GM19239 (cell line): ENCODE measurements at places on chromosomes 3 and 15.

- DNase-seq = no peak
Observed at GRCh38 chr3:46930166-46930944, 46.2 kb downstream of the CCDC12 start.

- no peak for DNase-seq
Observed at GRCh38 chr3:47407896-47408838, 27.3 kb downstream of the PTPN23 start.

- no peak for DNase-seq
Observed at GRCh38 chr3:154182322-154182922, 61.2 kb downstream of the ARHGEF26 start.

- DNase-seq = no peak
Observed at GRCh38 chr3:59919586-59919985, 869.8 kb upstream of the CFAP20DC start.

- no peak for DNase-seq
Observed at GRCh38 chr3:184872200-184872599, 60.2 kb downstream of the VPS8 start.

- no peak for DNase-seq
Observed at GRCh38 chr3:184741798-184742675, 30.2 kb upstream of the MAGEF1 start.

DNA sequence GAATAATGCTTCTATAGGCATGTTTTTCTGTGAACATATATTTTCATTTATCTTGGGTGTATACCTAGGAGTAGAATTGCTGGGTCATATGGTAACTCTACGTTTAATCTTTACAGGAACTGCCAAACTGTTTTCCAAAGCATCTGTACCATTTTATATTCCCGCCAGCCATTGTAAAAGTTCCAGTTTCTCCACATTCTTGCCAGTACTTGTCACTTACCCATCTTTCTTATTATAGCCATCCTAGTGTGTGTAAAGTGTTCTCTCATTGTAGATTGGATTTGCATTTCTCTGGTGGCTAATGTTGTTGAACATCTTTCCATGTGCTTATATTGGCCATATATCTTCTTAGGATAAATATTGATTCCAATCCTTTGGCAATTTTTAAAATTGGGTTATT, 31.2 kb upstream of the CFAP20DC start:
- no peak for DNase-seq

- no peak for DNase-seq
Observed at GRCh38 chr3:28042095-28042635, 199.3 kb upstream of the CMC1 start.

DNA sequence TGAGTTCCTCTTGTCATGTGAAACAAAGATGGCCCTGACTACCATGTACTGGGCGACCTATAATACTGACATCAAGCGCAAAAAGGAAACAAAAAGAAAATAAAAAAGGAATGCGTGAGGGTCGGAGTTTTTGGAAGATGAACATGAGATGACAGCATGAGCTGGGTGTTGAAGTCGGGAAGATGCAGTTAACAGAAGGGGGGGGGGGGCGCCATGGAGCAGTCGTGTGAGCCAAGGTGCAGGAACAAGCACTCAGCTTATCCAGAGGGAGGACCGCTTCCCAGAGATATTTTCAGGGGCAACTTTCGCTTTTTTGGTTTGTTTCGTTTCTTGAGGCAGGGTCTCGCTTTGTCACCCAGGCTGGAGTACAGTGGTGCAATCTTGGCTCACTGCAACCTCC, 110.2 kb downstream of the RORA start:
- no peak for DNase-seq

GRCh38 chr15:49313650-49314049, 109.4 kb upstream of the FGF7 start:
- no peak for DNase-seq

GRCh38 chr3:50230794-50231125, 5.2 kb upstream of the GNAI2 start:
- DNase-seq = no peak

- DNase-seq = no peak
Observed at GRCh38 chr15:26521691-26522198, 251.1 kb downstream of the GABRB3 start.

- no peak for DNase-seq
Observed at GRCh38 chr15:98683831-98684230, 35.5 kb downstream of the IGF1R start.

- DNase-seq = no peak
Observed at GRCh38 chr3:134713671-134714070, 62.8 kb upstream of the KY start.

DNA sequence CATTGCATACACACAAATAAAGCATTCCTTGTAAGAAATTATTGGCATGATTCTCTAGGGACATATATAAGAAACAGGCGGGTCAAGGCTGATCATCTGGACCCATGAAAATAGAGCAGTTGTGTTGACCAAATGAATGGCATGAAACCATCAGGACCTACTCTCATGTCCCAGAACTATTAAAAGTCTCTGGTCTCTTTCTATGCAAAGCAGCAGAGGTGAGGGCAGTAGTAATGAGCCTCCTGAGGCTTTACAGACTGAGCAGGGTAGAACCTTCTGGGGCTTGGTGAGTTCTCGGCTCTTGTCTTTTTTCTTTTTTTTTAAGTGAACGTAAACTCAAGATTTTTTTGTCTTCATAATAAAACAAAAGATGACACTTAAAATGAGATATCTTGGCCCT, 9.3 kb downstream of the GLDN start:
- DNase-seq = no peak

DNA sequence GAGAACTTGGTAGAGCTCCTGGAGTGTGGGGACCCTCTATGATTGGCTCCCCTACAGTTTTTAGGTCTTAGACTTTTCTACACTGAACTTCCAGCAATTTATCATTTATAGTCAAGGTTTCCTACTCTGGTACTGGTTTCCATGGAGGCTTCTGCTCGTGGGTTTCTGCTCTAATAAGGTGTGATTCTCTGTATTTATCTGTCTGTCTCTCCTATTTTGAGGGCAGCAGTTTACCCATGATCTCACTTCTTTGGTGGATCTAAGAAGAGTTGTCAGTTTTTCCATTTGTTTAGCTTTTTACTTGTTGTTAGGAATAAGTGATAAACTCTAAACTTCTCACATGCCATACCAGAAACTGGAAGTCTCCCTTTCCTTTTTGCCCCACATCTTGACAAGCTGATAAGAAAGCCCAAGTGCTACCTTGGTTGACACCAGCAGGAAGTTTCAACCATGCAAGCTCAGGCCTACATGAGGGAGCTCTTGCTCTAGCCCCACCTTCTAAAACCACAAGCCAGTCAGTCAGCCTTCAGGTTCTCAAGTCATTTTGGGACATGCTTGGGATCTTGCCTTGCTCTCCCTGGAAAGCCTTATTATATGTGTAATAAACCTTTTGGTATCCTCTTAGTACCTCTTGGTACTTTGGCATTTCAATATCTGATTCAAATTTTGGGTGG, 10.0 kb downstream of the TIMMDC1 start:
- DNase-seq = no peak

DNA sequence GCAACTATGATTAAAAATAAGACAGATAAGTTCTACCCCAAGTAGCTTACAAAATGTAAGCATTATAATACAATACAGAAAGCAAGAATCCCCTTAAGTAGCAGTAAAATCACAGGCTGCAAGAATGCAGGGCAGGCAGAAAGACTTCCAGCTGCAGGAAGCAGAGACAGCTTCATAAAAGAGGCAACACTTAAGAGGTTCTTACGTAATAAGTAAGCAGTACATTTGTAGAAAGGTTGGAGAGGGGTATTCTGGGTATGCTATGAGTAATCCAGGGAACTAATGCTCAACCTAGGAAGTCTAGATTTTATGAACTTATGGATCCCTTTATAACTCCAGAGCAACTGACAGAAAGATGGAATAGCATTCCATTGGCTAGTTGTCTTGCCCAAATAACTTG, 151.6 kb downstream of the IL5RA start:
- no peak for DNase-seq

DNA sequence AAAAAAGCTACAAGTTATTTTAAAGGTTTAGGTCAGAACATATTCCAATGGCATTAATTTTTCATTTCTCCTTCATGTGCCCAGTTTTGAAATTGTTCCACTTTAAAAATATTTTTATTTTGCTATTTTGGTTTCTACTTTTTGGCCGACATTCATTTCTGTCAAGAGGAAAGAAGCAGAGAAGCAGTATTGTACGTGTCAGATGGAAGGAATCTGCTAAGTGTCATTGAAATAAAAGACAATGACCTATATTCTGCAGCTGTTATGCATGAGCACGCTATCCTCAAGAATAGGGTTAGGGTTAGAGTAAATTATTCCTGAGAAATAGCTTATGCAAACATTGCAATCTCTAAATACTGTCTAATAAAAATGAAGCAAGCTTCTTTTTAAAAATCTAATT, 941.7 kb downstream of the TUSC7 start:
- no peak for DNase-seq

DNA sequence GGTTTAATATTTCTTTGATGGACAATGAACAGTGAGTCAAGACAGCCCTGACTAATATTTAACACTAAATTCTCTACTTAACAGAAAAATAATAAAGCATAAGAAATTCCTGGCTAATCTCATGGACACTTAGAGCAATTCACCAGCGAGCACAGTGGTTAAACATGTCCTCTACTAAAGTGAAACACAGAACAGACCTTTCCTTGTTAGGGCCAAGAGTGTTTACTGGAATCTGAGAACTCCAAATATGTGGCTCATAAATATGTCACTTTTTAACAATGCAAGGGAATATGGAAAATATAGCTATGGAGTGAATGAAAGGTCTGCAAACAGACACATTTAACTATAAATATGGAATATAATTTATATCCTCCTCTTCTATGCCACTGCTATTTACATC, 18.6 kb upstream of the IGSF10 start:
- DNase-seq = no peak

- no peak for DNase-seq
Observed at GRCh38 chr3:129386984-129387383, 41.5 kb downstream of the EFCAB12 start.

- no peak for DNase-seq
Observed at GRCh38 chr3:159273608-159274007, 471.8 kb downstream of the MFSD1 start.

DNA sequence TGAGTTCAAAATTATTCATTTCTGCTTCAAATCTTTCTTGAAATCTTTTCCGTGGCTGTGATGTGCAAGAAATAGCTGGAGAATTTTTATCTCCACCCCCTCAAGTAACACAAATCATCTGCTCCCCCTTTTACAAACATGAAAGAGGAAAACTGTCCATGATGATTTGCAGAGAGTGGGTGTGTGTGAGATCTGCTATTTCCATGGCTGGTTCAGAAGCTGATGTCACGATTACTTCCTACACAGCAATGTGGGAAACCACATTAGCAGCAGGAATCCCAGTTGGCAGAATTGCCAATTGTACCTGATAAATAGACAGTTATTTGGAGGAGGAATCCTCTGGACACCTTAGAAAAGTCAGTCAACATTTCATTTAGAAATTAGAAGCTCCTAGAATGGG, 75.2 kb upstream of the GRM7 start:
- no peak for DNase-seq

DNA sequence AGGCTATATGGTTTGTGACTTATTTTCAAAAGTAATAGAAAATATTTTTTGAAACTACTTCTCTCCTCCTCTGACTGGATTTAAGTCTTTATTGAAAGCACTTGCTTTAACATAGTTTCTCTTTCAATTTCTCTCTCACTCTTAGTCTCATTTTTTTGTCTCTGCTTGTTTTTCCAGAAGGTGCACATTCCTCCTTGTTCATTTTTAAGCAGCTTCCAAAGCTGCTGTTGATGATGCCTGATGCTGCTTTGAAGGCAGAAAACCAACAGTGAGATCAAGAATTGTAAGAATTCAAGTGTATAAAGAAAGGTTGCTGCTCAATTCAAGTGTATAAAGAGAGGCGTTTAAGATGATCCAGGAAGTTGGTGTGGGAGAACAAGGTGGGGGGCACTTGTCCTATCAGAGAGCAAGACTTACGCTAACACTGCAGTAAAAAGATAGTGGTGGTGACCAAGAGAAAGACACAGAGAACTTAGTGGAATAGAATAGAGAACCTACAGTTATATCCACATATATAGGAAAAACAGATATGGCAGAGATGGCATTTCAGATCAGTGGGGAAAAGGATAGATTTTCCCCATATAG, 12.1 kb downstream of the NR2C2 start:
- DNase-seq = no peak

GRCh38 chr3:133821767-133822638, 16.4 kb downstream of the SRPRB start:
- DNase-seq = no peak

DNA sequence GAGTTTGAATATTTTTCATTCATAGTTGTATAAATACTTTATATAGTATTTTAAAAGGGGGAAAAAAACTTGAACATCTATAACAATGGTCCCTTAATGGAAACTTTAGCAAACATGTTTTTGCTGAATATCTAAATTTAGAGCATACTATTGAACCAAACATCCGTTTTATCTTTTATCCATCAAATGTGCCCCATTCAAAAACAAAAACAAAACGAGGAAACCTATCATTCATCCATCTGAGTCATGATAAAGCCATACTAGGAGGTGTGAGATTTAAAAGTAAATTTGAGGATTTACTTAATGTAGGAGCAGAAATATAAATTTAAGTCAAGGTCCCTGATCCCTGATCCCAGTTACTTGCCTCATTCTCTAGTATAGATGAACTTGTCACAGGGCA, 463.6 kb upstream of the MDFIC2 start:
- DNase-seq = no peak

- DNase-seq = no peak
Observed at GRCh38 chr3:165753560-165753959, 83.7 kb downstream of the BCHE start.

DNA sequence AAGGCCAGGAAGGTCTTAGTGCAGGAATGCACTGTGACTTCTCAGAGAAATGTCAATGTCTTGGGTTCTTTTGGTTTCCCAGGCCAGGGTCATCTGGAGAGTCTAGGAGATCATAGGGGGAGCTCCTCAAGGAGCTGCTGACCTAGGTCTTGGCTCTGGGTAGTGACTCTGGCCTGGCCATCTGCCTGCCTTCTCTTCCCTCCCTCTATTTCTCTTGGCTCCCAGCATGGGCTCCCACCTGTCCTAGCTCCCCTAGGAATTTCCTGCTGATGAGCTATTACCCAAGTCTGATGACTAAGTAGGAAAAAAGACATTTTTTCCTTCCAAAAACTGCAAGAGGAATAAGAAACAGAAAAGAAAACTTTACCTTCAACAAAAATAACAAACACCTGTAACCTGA, 57.4 kb downstream of the BSN start:
- DNase-seq = no peak

GRCh38 chr3:42190701-42191442, 75.1 kb downstream of the CCK start:
- DNase-seq = no peak

DNA sequence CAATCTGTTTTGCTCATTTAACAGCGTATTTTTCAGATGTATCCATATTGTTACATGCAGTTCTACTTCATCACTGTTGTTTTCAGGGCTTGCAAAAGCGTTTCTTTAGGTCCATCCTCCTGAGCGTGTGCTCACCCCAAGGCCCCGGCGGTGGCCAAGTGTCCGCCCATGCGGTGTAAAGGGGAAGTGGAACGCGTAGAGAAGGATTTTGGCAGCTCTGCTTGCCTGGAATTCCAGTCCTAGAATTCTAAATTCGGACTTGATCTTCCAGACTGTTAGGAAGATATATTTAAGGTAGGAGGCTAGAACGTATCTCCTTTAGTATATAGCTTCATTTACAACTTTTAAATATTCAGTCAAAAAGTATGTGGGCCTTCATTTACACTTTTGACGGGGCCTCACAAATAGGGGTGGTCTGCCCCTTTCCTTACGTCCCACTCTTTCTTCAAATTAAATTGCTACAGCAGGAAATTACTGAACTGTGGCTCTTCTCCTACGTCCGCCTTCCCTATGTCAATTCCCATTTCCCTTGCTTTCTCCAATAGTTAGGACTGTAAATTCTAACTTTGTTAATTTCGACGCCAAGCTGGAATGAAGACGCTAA, 609 bp upstream of the TBC1D23 start:
- no peak for DNase-seq

- DNase-seq = no peak
Observed at GRCh38 chr3:11467875-11468274, 175.8 kb downstream of the VGLL4 start.
